Fibroblast of skin of scalp (primary cell): ENCODE measurements at places on chromosomes 13 and 19.

DNA sequence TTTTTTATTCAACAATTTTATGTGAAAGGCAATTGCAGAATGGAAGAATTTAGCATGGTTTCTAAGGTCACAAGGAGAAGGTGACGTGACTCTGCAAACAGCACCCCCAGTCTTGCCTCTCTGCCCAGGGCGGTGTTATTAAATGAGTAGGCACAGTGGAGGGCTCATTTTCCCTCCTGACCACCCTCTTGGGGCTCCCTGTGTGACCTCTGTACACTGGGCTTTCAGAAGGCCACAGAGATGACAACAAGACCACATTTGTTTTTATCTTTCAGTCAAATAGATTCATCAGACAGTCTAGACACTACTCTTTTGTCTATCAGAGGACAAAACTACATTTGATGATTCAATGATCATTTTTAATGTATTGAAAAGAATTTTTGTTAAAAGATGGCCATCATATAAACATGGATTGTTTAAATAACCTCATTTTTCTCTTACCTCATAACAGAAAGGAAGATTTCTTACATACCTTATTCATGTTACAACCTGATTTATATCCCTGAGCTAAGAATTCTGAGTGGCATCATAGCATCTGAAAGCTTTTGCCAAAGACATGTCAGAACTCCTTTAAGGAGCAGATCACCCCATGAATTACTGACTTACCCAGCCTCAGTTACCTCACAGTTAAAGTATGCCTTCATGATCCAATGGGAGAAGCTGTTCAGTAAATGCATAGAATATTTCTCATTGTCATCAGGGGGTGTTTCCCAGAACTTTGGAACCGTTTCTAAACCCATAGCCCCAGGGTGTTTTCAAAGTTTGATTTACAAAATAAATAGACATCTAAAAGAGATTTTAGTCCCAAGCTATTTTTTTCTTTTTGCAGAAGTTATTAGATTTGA is 184.0 kb upstream of the RFC3 start:
- DNase-seq, result peak; percentile 84

- DNase-seq, result no peak
Measured at GRCh38 chr13:21590231-21590630, 13.7 kb downstream of the MICU2 start.

GRCh38 chr19:4909156-4909896 is at the start of gene UHRF1:
UHRF1 (plus strand) TSS chr19:4909501; CDS start chr19:4910886, 1,385 bp downstream.
- DNase-seq, result peak; percentile 62

GRCh38 chr13:73828811-73829210 is 305.4 kb downstream of the KLF12 start:
- DNase-seq, result no peak

GRCh38 chr19:15181394-15181793 is 19.4 kb downstream of the NOTCH3 start:
- DNase-seq, result no peak

DNA sequence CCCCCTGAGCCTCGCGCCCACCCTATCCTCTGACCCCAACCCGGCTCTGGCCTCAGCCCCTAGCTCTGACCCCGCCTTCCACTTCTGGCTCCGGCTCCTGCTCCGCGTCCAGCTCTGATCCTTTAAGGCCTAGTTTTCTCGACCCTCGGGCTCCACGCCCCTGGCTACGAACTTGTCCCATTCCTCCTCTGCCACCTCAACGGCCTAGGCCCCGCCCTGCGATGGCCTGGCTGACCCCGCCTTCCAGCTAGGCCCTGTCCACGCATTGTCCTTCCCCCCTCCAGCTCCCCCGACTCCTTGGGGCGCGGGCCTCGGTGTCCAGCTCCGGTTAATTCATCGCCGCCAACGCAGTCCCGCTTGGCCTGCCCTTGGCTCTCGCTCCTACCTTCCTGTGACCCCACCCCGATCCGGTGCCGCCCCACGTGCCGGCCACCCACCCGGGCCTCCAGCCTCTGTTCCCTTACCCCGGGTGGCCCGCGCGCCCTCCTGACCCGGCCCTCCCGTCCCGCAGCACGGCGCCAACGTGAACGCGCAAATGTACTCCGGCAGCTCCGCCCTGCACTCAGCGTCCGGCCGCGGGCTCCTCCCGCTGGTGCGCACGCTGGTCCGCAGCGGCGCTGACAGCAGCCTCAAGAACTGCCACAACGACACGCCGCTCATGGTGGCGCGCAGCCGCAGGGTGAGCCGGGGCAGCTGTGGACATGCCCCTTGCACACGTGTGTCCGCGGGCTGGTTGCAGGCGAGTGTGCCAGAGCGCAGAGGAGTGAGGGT is 9.4 kb downstream of the BCL3 start:
- peak; percentile 36 for DNase-seq

GRCh38 chr19:11260996-11261395 is 1.3 kb downstream of the DOCK6 start:
- DNase-seq, result no peak

DNA sequence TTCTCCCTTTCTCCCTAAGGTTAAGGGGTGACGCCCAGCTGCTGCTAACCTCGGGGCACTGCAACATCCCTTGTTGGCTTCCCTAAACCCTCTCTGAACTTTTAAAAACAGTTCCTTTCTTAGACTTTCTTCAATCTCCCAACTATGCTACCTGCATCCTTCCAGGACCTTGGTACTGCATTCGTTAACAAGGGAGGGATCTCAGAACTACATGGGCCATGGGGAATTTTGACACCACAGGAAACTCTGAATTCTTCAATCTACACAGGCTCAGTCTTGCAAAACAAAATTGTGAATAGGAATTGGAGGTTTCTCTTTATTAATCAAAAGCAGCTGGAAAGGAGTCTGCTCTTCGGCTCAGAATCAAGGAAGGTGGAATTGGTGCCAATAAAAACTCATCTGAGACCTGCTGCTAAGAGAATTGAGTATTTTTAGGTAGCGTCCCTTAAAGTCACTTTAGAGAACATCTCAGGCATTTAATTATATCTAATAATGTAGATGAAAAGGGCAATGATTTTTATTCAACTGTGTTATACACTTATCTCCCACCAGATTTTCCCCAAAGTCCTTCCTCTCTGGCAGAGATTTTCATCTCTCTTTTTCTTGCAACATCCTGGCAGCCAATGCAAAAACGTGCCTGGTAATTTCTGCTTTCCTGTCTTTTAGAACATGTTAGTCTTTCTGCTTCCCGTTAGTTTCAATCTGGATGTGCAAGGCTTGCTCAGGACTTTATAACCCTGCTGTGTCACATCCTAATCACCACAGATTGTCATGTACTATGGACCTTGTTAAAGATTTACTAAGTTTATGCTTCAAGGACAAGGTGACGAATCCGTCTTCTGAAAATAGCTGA is 69.1 kb upstream of the SLC15A1 start:
- DNase-seq, result peak; percentile 70

DNA sequence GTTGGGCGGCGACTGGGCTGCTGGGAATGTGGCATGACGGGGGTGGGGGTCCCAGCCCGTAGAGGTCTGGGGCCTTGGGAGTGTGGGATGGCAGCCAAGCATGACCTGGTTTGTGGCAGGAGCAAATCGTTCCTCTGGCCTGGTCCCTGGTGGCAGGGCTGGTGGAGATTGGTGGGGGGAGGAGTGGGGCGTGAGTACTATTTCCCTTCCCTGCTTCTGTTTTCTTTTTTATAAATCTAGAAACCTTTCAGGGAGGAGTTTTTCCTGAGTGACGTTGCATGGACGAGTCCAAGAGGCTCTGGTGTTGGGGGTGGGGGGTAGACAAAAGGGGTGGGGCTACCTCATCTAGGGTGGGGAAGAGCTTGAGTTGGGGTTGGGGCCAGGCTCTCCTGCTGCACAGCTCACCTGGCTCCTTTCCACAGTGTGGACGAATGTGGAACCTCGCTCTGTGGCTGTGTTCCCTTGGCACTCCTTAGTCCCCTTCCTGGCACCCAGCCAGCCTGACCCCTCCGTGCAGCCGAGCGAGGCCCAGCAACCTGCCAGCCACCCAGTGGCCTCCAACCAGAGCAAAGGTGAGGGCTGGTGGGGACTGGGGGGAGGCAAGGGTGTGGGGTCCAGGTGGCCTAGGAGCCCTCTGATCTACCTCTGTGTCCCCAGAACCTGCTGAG is 15.4 kb upstream of the PRR19 start:
- DNase-seq, result peak; percentile 55

GRCh38 chr19:33226550-33227241 is 1.0 kb upstream of the SLC7A10 start:
- no peak for DNase-seq

GRCh38 chr13:54628383-54628782 is 1599.8 kb downstream of the OLFM4 start:
- no peak for DNase-seq

DNA sequence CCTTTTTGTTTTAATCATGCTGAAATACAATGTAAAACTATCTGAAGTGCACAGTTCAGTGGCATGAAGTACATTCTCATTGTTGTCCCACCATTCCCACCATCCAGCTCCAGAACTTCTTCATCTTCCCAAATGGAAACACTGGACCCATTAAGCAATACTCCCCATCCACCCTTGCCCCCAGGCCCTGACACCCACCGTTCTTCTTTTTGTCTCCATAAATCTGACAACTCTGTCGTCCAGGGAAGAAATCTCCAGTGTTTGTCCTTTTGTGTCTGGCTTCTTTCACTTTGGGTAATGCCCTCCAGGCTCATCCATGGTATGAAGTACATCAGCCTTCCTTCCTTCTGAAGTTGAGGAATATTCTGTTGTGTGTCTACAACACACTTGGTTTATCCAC is 2.6 kb upstream of the SLC15A1 start:
- no peak for DNase-seq

GRCh38 chr19:47186446-47187334 is 44.3 kb downstream of the BBC3 start:
- no peak for DNase-seq

- DNase-seq, result peak; percentile 63
Measured at GRCh38 chr13:91153372-91153771, 194.1 kb upstream of the MIR17HG start.

GRCh38 chr13:80312967-80313366 is 28.0 kb downstream of the SPRY2 start:
- DNase-seq, result peak; percentile 16

DNA sequence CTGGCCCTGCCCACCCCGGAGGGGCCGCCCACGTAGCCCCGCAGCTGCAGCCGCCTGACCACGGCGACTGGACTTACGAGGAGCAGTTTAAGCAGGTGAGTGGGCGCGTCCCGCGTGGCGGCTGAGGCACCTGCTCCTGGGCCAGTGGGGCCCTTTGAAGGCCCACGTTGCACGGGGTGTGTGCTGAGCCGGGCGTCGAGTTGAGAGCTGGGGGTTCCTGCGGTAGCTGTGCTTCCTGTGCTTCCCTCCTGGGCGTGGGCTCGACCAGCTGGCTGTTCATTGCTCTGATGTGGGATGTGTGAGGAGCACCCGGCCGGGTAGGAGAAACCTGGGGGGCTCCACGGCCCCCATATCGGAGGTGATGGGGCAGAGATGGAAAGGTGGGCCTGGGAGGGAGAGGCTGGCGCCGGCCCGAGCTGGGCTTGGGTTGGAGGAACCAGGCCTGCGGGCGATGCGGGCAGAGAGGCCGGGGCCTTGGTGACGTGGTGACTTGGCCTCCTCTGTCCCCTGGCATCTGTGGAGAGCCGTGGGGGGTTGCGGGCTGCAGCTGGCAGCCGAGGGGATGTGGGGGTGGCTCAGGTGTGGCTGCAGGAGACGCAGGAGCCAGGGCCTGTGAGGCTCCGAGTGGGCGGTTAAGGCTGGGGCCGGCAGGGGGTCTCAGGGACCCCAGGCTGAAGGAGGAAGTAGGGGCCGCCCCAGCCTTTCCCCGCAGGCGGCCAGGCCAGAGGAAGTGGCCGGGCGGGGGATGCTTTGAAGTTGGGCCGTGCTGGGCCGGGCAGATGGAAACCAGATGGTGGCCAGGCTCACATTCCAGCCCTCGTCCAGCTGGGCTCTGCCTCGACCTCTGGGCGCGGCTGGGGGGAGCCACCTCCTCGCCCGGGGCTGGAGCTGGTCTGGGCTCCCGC is 7.1 kb downstream of the ARID3A start:
- peak; percentile 69 for DNase-seq

DNA sequence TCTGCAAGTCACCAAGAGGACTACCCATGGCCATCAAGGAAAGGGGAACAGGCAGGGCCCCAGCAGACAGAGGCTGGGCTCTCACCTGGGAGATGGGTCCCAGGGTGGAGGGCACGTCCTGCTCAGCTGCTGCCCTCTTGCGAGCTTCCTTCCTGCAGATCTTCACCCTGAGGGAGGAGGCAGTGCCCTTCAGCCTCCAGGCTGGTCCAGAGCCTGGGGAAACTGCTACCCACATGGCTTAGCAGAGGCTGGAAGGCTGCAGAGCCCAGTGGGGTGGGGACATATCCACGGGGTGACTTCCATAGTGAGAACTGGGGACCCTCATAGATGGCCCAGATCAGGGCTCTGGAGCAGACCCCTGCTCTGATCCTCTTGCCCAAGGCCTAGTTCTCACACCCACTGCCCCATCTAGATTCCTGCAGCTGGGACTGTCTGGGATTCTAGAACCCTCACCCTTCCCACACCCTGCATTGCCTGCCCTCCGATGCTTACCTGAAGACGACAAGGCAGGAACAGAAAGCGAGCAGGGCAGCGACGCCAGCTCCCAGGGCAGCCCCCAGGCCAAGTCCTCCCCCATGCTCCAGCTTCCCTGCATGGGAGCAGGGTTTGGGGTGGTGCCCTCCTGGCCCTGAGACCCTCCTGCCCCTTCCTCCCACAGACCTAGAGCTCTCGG is 9.0 kb downstream of the SIGLEC11 start:
- DNase-seq, result no peak

- no peak for DNase-seq
Measured at GRCh38 chr19:49860336-49861102, 6.9 kb downstream of the PNKP start.

DNA sequence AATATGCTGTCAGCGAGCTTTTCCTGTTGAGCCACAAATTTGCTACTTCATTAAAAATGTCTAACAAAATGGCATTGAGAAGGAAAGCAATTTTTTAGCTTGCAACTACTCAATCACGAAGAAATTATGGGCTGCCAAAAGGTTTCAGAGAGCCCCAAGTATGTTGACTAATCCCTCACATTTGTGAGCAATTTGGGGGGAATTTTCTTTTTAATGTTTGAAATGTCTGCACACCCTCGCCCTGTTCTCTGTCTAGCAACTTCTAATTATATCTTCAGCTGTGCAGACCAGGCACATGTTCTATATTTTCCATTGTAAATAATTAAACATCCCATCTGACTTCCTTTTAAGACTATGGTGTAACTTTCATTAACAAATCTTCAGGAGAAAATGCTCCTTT is 192.9 kb downstream of the DCT start:
- DNase-seq, result no peak

DNA sequence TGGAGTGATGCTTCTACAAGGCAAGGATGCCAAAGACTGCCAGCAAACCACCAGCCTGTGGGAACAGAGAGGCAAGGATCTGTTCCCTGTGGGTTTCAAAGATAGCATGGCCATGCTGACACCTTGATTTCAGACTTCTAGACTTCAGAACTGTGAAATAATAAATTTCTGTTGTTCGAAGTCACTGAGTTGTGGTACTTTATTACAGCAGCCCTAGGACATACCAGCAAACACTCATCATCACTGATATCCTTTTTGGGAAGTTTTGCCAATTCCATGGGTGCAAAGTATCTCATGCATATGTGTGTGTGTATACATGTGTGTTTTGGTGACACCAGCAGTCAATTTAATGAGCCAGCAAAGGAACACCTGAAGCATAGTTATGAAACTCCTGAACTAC is 21.0 kb downstream of the LMO7 start:
- peak; percentile 53 for DNase-seq

GRCh38 chr19:2478278-2478755 is 2.4 kb downstream of the GADD45B start:
- peak; percentile 58 for DNase-seq
